ENCODE measurements at places on chromosomes 16 and 17. TPM values are rescaled to one million over a fixed set of nuclear protein-coding genes. Genes with fewer than 3 reads are reported as not detected.

The INCA1 gene
- total RNA-seq: 0.43 TPM

The KRT23 gene
- total RNA-seq: not detected

The NUTF2 gene
- 55.0 TPM for total RNA-seq

The GPR142 gene
- not detected for total RNA-seq

The IL21R gene
- 36.4 TPM for total RNA-seq

The CSH2 gene
- total RNA-seq: not detected

The KIF2B gene
- not detected for total RNA-seq

The CRYBA1 gene
- total RNA-seq: not detected

The MXRA7 gene
- 5.9 TPM for total RNA-seq

The CEP20 gene
- 17.2 TPM for total RNA-seq

The CCR7 gene
- 231 TPM for total RNA-seq

The SOX8 gene
- 5.1 TPM for total RNA-seq

The PKMYT1 gene
- 1.3 TPM for total RNA-seq

- no peak overlapping the region for H3K27ac ChIP-seq
- peaks cover 5% of the 10 kb centered on the region for H3K27me3 ChIP-seq
- H3K4me1 ChIP-seq: no peaks in the 10 kb centered on the region
Observed at GRCh38 chr16:87163637-87164036, 153.6 kb downstream of the C16orf95 start.

- H3K27ac ChIP-seq: no peak overlapping the region
- H3K36me3 ChIP-seq: no peaks in the 10 kb centered on the region
- no peaks in the 10 kb centered on the region for H3K4me1 ChIP-seq
- no peak overlapping the region for H3K4me3 ChIP-seq
- no peak for DNase-seq
- no peaks in the 10 kb centered on the region for H3K27me3 ChIP-seq
Observed at GRCh38 chr16:53734908-53735307, 31.0 kb downstream of the FTO start.

- H3K27me3 ChIP-seq: no peaks in the 10 kb centered on the region
- DNase-seq: no peak
- peaks cover 72% of the 10 kb centered on the region for H3K4me1 ChIP-seq
- peak overlapping the region; percentile 80 for H3K27ac ChIP-seq
- H3K36me3 ChIP-seq: peaks cover 3% of the 10 kb centered on the region
Observed at GRCh38 chr17:59366773-59367656, 35.6 kb downstream of the YPEL2 start.

- peaks cover 10% of the 10 kb centered on the region for H3K36me3 ChIP-seq
- H3K27me3 ChIP-seq: peaks cover 40% of the 10 kb centered on the region
- H3K4me1 ChIP-seq: peaks cover 6% of the 10 kb centered on the region
- no peak for DNase-seq
- peak within 1 kb of the TSS; percentile 46 for H3K4me3 ChIP-seq
Observed at GRCh38 chr17:50129728-50130558, at the start of gene SAMD14. SAMD14 (minus strand) TSS chr17:50130160; CDS start chr17:50124959, 5,201 bp downstream.

DNA sequence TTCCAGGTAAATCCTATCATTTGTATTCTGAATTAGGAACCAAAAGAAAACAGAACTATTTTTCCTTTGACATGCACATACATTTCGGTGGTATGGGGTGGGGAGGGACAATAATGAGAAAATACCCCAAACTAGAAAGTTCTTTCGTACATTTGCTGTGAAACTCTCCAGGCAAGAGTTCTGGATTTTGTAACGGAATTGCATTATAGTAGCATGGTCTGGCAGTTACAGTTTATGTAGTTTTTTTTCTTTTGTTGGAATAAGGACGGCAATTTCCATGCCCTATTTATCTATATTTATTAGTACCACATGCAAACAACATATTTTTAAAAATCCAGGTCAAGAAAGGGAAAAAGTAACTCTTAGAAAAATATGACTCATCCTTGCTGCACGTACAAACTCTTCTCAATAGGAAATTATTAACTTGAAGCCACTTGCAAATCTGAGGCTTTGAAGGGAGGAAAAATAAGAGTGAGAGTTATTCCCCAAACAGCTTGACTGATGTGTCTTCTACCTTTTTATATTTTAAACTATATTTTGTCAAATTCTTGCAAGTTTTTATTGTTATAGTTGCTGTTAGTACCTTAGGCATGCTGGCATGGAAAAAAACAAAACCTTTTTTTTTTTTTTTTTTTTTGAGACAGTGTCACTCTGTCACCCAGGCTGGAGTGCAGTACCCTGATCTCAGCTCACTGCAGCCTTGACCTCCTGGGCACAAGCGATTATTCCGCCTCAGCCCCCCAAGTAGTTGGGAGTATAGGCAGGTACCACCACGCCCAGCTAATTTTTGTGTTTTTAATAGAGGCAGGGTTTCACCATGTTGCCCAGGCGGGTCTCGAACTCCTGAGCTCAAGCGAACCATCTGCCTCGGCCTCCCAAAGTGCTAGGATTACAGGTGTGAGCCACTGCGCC is 69.3 kb downstream of the WWP2 start:
- no peak for DNase-seq
- no peaks in the 10 kb centered on the region for H3K27me3 ChIP-seq
- peaks cover 12% of the 10 kb centered on the region for H3K36me3 ChIP-seq
- H3K27ac ChIP-seq: no peak overlapping the region
- H3K4me1 ChIP-seq: no peaks in the 10 kb centered on the region
- no peak overlapping the region for H3K4me3 ChIP-seq

- DNase-seq: no peak
- H3K4me3 ChIP-seq: no peak overlapping the region
- H3K4me1 ChIP-seq: peaks cover 8% of the 10 kb centered on the region
- no peak overlapping the region for H3K27ac ChIP-seq
Observed at GRCh38 chr16:86039606-86040005, 140.6 kb downstream of the IRF8 start.

DNA sequence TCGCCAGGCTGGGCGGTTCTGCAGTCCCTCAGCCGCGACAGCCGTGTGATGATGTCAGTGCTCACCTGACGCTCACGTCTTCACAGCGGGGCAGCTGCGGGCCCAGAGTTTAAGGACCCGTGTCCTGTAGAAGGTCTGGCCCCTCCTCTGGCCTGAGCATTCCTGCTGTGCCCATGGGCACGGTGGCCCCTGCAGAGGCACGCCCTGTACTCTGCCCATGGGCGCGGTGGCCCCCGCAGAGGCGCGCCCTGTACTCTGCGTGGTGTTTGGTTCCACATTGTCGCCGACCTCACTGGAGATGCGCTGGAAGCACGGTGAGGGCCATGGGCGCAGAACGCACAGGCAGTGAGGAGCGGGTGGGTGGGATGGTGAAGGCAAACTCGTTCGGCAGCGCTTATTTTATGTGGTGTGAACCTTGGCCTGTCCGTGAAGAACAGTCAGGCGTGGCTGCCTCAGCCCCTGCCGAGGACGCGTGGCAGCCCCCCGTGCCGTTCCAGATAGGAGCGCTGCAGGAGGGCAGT is 122.0 kb downstream of the BANP start:
- no peak overlapping the region for H3K27ac ChIP-seq
- peaks cover 55% of the 10 kb centered on the region for H3K36me3 ChIP-seq
- no peak overlapping the region for H3K4me3 ChIP-seq

- H3K4me3 ChIP-seq: peak overlapping the region; percentile 48
- H3K36me3 ChIP-seq: peaks cover 10% of the 10 kb centered on the region
- H3K27ac ChIP-seq: peak overlapping the region; percentile 95
- peaks cover 31% of the 10 kb centered on the region for H3K4me1 ChIP-seq
- peak; percentile 68 for DNase-seq
Observed at GRCh38 chr16:11560701-11561453, 25.8 kb downstream of the LITAF start.

- no peak for DNase-seq
- no peak overlapping the region for H3K4me3 ChIP-seq
- H3K4me1 ChIP-seq: no peaks in the 10 kb centered on the region
- no peaks in the 10 kb centered on the region for H3K36me3 ChIP-seq
Observed at GRCh38 chr17:58184986-58185761, 7.4 kb upstream of the EPX start.

- no peaks in the 10 kb centered on the region for H3K4me1 ChIP-seq
- H3K36me3 ChIP-seq: no peaks in the 10 kb centered on the region
Observed at GRCh38 chr17:72413077-72414031, 292.5 kb downstream of the SOX9 start.

DNA sequence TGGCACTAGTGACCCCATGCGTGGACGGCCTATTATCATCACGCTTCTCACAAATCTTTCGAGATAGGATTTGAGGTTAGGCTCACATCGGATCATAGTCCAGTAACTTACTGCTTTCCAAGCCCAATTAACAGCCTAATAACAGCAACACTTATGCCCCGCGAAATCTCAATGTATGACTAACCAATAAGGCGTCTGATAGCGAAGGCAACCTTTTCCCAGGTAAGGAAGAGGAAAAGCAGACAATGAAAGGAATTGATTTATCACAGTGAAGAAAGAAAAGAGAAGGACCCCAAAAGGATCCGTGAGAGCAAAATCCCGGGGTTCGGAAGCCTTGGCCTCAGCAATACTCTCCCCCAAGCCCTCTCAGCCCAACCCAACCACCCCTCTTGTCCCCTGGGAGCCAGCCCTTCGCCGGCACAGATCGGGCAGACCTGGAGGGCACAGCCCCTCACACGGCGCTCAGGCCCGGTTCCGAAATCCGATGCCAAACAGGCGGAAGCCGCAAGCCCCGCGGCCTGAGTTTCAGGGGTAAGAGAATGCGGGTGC is 534 bp downstream of the GPATCH8 start:
- DNase-seq: no peak
- peaks cover 30% of the 10 kb centered on the region for H3K4me1 ChIP-seq
- H3K27me3 ChIP-seq: no peaks in the 10 kb centered on the region
- peak overlapping the region; percentile 83 for H3K4me3 ChIP-seq
- H3K27ac ChIP-seq: peak overlapping the region; percentile 83

DNA sequence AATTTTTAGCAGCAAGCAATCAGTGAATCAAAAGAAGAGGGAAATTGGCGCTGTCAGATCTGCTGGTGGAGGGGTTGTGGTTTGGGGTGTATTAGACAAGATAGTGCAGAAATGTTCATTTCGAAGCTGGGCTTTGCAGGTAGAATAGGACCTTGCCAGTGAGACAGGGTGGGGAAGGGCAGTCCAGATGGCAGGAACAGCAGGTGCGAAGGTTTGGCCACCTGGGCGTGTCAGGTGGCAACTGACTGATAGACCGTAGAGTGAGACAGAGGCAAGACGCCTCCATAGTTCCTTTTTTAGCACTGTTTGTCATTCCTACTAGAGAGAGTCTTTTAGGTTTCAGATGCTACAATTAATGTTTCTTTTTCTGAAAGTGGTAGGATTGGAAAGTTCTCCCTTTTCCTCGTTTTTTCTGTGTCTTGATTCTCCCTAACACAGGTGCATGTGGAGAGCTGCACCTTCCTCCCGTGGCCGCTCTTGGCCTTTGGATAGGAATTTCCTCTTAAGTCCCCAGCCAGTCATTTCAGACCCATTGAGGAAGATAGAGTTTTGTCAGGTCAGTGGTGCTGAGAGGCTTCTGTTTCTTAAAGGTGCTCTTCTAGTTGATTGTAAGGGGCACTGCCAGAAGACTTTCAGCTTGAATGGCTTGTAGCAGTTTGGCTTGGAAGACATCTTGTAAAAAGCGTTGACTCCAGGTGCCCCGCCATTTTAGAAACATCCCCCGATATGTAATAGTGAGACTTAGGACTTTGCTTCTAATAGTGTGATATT is 315.6 kb downstream of the SNX29 start:
- no peak for DNase-seq
- no peak overlapping the region for H3K27ac ChIP-seq
- no peaks in the 10 kb centered on the region for H3K27me3 ChIP-seq
- H3K36me3 ChIP-seq: no peaks in the 10 kb centered on the region

- no peak for DNase-seq
- H3K36me3 ChIP-seq: peaks cover 8% of the 10 kb centered on the region
- peaks cover 72% of the 10 kb centered on the region for H3K4me1 ChIP-seq
- H3K4me3 ChIP-seq: peak overlapping the region; percentile 100
- H3K27ac ChIP-seq: peak overlapping the region; percentile 97
- H3K27me3 ChIP-seq: no peaks in the 10 kb centered on the region
Observed at GRCh38 chr17:4946312-4946976, 1.9 kb downstream of the PFN1 start.

DNA sequence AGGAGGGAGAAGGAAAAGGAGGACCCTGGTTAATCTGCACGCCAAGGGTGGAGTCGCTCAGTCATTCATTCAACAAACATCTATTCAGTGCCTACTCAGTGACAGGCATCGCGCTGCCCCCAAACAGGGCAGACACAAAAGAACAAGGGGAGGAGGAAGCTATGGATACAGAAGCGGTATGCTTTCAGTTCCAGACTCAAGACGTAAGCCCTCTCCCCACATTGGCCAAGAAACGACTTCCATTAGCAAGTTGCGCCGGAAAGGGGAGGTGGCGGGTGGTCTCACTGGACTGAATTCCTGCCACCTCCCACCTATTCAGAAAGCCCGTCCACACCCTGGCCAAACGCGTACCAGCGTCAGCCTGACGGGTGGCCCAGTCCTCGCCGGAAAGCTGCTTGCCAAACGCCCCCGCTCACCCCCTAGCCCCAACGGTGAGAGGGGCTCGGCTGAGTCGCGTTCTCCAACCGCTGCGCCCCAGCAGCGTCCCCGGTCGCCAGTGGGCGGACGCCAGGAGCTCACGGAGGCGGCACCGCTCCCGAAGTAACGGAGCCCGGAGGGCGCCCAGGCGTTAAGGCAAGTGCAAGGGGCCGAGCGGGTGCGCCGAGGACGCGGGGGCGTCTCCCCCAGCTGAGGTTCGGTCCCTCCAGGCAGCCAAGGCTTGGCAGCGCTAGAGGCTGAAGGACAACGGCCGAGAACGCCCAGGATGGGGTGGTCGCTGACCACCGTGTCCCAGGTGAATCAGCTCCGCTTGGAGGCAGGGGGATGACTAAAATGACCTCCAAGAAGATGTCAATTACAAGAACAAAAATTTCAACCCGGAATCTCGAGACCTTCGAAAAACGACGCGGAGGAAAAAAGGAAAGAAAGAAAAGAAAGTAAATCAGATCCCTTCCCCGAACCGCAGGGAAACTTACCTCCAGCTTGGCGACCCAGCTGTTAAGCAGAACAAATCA is 470.7 kb downstream of the SOX9 start:
- H3K4me3 ChIP-seq: peak overlapping the region; percentile 91
- peaks cover 22% of the 10 kb centered on the region for H3K4me1 ChIP-seq
- H3K27ac ChIP-seq: no peak overlapping the region
- no peaks in the 10 kb centered on the region for H3K36me3 ChIP-seq

GRCh38 chr17:57343717-57344116 is 87.4 kb downstream of the MSI2 start:
- H3K27me3 ChIP-seq: no peaks in the 10 kb centered on the region
- H3K27ac ChIP-seq: no peak overlapping the region
- no peak for DNase-seq
- H3K4me3 ChIP-seq: no peak overlapping the region

- H3K4me1 ChIP-seq: no peaks in the 10 kb centered on the region
- H3K27me3 ChIP-seq: peaks cover 24% of the 10 kb centered on the region
- no peaks in the 10 kb centered on the region for H3K36me3 ChIP-seq
- H3K4me3 ChIP-seq: no peak overlapping the region
- no peak for DNase-seq
Observed at GRCh38 chr17:57235124-57235523, 21.2 kb upstream of the MSI2 start.

- no peak overlapping the region for H3K4me3 ChIP-seq
- H3K27me3 ChIP-seq: no peaks in the 10 kb centered on the region
- no peaks in the 10 kb centered on the region for H3K36me3 ChIP-seq
- no peak for DNase-seq
- no peaks in the 10 kb centered on the region for H3K4me1 ChIP-seq
Observed at GRCh38 chr16:87051526-87052320, 265.5 kb downstream of the C16orf95 start.

All from T-cell (primary cell).